ENCODE measurements at places on chromosomes 4 and X.
A peak's percentile ranks its signal among the peaks of the same experiment; 100 is the strongest.

GRCh38 chrX:150642423-150642822, 50.8 kb upstream of the MTMR1 start:
- no peak for DNase-seq

DNA sequence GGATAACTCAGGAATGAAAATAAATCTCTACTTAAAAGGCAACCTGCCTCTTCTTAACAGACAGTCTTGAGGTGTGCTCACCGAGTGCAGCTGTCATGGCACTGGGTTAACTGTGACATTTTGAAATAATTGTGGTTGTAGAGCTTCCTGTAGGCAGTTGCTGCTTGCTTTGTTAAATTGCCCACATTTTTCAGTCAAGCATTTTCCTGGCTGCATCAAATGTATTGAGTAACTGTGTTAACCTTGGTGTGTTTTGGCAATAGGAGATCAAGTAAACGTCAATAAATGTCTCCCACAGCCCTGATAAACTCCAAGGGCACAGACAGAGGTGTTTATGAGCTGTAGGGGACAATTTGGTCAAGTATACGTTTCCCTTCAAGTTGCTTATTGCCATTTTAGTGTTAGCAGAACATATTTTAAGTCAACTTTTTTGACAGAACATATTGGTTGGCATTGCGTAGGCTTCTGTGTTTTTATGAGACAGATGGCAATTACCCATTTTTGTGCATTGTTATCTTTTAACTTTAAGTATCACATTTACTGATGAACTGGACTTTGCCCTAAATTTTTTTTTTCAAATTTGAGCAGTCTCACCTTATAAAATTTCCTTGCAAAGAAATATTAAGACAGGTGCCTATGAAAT, 527.4 kb downstream of the C4orf33 start:
- DNase-seq: no peak

- DNase-seq: peak; percentile 40
Measured at GRCh38 chr4:140213749-140214148, 59.8 kb upstream of the MAML3 start.

- DNase-seq: no peak
Measured at GRCh38 chr4:168360271-168360670, 41.7 kb upstream of the DDX60 start.

- no peak for DNase-seq
Measured at GRCh38 chrX:45233531-45233930, 32.9 kb upstream of the DIPK2B start.

GRCh38 chr4:184019076-184019475, 114.0 kb downstream of the STOX2 start:
- no peak for DNase-seq

DNA sequence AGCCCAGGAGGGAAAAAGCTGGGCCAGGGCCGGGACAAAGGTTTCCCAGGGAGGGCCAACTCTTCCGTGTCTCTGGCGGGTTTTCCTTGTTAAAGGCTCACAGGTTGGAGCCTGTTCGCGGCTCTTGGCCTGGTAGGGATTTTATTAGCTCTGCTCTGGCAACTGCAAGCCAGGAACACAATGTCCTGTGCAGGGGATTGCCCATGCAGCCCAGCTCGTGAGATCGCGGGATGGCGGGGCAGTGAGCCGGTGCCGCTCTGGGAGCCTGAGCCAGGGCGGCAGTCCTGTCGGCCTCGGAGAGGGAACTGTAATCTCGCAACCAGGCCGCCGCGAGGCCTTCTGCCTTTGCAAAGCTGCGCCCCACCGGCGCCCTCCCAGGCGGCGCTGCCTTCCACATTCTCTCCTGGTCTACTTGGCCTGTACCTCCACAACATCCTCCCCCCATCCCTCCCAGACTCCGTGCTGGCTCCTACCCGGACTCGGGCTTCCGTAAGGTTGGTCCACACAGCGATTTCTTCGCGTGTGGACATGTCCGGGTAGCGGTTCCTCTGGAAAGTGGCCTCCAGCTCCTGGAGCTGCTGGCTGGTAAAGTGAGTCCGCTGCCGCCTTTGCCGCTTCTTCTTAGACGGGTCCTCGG, 2.1 kb downstream of the PITX2 start:
- DNase-seq: no peak

GRCh38 chr4:169015186-169015623, 5.2 kb upstream of the CBR4 start:
- no peak for DNase-seq

GRCh38 chr4:244471-244870, 60.8 kb downstream of the ZNF732 start:
- DNase-seq: no peak

GRCh38 chrX:68821616-68822015, 7.2 kb upstream of the EFNB1 start:
- DNase-seq: no peak

DNA sequence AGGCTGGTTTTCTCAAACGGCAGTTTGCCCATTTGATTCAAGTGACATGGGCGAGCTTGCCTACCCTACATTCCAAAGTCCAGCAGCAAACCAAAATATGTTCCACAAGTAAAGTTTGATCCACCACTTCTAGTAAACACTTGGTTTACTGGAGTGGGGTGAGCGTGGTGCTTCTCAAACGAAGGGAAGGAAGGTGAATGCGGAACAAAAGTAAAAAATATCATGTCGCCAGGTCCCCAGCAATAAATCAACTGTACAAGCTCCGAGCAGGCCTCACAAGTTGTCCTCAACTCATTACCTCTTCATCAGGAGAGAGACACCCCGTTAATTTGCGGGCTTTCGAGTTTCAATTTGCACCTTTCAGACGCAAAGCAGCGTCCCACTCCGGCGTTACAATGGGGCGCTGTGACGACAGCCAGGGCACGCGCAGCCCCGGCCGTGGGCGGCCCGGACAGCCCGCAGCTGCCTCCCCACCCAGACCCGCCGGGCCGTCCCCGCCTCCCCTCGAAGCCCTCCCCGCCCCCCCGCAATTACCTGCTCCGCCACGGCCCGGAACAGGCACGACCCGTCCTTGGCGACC, 1.0 kb downstream of the OTUD4 start:
- DNase-seq: no peak

DNA sequence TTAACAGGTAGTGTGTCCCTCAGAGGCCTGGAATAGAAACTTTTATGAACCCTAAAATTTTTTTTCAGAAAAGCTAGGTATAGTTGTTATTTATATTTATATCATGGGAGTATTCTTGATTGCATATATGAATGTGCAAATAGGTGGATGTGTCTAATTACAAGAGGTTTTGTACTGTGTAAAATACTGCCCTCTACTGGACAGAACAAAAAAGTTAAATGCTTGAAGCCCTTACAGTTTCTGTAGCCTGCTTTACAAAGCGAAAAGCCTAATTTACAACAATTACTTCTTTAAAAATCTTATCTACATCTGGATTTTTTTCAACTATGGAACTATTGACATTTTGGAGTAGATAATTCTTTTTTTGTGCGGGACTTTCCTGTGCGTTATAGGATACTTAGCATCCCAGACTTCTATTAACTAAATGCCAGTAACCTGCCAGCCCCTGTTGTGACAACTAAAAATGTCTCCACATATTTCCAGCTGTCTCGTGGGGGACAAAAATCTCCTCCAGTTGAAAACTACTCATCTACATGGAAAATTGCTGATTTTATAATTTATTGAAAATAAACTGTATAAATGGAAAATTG, 35.1 kb downstream of the ENPEP start:
- DNase-seq: no peak

- DNase-seq: no peak
Measured at GRCh38 chr4:183657564-183657963, 1.4 kb downstream of the RWDD4 start.

DNA sequence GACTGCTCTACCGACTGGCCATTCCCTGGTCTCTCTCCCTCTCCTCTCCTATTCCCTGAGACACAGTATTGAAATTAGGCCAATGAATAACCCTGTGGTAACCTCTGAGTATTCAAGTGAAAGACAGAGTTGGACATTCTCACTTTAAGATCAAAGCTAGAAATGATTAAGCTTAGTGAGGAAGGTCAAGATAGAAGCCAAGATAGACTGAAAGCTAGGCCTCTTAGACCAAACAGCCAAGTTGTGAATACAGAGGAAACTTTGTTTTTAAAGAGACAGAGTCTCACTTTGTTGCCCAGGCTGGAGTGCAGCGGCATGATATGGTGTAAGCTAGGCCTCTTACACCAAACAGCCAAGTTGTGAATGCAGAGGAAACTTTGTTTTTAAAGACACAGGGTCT, 64.6 kb downstream of the KDM6A start:
- DNase-seq: no peak

DNA sequence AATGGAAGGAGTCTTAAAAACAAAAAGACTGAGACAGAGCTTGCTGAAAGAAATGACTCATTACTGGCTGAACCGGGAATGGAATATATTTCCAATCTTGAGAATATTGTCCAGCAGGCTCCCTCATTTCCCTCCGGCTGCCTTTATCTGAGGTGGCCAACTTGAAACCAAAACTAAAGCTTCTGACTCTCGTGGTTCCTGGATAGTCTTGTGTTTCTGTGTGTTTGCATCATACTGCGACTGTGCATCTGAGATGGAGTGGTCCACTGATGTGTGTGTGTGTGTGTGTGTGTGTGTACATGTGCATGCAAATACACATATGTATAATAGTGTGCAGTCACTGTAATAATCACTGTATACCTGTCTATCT, 145.6 kb upstream of the SCML1 start:
- peak; percentile 47 for DNase-seq

GRCh38 chr4:288891-289290, 16.4 kb downstream of the ZNF732 start:
- no peak for DNase-seq

DNA sequence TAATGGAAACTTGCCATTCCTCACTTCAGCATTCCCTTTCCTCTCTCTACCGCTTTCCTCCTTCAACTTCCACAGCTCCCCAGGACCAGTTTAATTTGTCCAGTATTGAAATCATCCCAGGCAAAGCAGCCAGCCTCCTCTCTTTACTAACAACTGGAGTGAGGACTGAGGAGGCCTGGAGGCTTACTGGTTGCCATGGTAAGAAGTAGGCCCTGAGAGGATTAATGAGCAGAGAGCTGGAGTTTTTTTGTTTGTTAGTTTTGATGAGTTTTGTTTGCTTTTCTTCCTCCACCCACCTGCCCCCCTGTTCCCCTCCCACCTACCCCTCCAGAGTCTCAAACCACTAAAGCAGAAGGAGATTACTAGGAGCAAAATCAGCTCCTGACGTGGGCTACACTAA, 29.5 kb upstream of the PLP1 start:
- no peak for DNase-seq

GRCh38 chr4:128386761-128387599, 99.4 kb upstream of the PGRMC2 start:
- DNase-seq: peak; percentile 97

DNA sequence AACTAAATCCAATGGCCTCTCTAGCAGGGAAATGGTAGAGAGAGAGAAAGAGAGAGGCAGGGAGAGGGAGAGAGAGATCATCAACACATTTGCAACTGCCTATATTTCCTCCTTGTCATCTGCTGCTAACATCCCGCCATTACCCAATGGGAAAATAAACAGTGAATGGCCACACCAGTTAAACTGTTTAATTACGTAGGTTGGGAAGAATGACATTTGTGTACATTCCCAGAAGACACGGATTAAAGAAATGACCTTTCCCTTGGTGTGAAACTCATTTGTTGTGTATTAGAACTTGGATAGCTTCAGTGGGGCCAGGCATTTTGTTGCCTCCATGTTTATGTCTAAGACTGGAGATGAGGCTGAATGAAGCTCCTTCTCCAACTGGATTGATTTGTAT, 95.8 kb upstream of the GPC4 start:
- DNase-seq: no peak

DNA sequence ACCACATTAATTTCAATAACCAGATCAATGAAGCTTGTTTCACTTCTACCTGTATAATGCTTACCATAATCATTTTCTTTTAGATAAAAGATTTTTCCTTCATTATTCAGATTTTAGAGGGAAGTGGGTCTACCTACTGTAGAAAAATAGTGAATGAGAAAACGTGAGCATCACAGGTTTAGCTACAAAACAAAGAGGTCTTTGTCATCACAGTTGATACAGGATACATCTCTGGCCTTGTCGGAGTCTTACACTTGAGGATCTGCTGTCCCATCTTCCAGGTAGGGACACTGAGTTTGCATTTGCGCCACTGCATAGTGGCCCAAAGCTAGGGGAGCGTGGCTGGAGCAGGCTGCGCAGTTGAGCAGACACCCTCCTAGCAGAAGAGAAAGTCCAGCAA, 710 bp downstream of the CLDN24 start:
- no peak for DNase-seq

DNA sequence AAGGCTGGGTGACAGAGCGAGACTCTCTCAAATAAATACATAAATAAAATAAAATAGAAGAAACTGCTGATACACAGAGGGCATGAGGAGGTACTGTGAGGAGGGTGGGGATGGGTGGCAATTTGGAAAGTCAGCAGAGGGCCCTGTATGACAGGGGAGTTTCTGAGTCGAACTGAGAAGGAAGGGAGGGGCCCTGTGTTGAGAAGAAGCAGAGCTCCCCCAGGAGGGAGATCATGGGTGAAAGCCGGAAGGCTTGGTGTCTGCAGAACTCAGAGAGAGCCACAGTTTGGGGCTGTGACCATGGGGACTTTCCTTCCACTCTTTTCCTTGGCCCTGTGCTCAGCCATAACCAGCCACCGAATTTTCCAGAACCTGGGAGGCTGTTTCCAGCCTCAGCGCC, 24.8 kb upstream of the AFAP1 start:
- no peak for DNase-seq

DNA sequence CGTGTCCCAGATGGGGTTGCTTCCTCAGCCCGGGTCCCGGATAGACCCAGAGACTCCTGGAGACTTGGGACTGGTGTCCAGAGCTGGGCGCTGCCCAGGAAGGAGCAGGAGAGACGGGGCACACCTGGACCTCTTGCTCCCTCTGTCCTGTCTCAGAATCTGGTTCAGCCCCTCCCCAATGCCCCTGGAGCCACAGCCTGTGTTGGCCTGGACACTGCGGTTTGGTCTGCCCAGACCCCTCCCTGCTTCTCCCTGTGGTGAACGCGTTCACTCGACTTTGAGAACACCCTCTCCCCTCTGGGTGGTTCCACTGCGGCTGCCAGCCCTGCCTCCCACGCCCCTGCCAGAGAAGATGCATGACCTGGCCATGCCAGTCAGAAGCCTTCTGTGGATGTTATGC, 111.1 kb downstream of the HMX1 start:
- no peak for DNase-seq

DNA sequence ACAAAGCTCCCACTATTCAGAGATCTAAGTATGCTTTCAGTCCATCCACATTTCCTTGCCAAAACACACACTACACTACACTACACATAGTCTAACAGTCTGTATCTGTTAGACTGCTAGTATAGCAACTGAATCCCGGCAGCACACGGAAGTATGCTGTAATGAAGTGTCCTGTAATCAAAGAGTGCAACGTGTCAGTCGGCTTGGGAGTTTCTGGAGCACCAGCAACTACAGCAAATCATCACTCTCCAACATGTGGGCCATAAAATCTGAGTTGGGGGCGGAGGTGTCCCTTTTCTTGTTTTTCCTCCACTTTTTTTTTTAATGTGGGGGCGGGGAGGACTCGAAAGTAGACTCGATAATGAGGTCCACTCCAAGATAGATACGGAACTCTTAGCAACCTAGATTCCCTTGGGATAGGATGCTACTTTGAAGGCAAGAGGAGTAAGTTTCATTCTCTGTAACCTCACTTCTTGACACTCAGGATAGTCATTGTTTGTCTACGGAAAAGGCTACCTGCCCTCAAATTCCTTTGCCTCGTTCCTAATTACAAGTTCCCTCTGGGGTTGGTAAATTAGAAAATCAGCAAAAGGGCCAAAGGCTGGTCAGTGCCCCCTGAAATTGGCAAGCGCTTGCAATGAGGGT, 722 bp downstream of the SLC10A7 start:
- peak; percentile 40 for DNase-seq

Data from skeletal muscle cell (primary cell).